Tracheal epithelial cell (primary cell): ENCODE measurements at places on chromosomes 3 and 15. TPM values are rescaled to one million over a fixed set of nuclear protein-coding genes. Genes with fewer than 3 reads are reported as not detected.

Gene PRR23E
- total RNA-seq: not detected in 2 replicates

Gene COL6A5
- not detected in 2 replicates for total RNA-seq

Gene POLG
- total RNA-seq: 120 and 131 TPM in 2 replicates

Gene HTR3E
- not detected in 2 replicates for total RNA-seq

Gene SLITRK3
- not detected in 2 replicates for total RNA-seq

Gene PDCD6IP
- total RNA-seq: 199 and 222 TPM in 2 replicates

Gene GRAMD1C
- total RNA-seq: 1.2 and 1.3 TPM in 2 replicates

Gene CLDN11
- total RNA-seq: 0.43 and 7.5 TPM in 2 replicates

Gene A4GNT
- not detected in 2 replicates for total RNA-seq

Gene ARPP21
- not detected in 2 replicates for total RNA-seq

Gene VWA5B2
- not detected in 2 replicates for total RNA-seq

Gene XCR1
- total RNA-seq: under 0.01 TPM in 1 of 2 replicates, not detected in the other

Gene CCR4
- not detected in 2 replicates for total RNA-seq

Gene LAMB2
- total RNA-seq: 288 and 328 TPM in 2 replicates

Gene H1-8
- not detected in 2 replicates for total RNA-seq

Gene MESP2
- total RNA-seq: 0.48 and 1.3 TPM in 2 replicates

Gene CFAP20DC
- total RNA-seq: 7.7 and 12.8 TPM in 2 replicates

Gene GOLGA6D
- not detected in 2 replicates for total RNA-seq

Gene FGF12
- total RNA-seq: 0.24 TPM in 1 of 2 replicates, not detected in the other

Gene MAP6D1
- total RNA-seq: 1.2 and 2.1 TPM in 2 replicates

Gene HERC2
- total RNA-seq: 18.3 and 31.6 TPM in 2 replicates

Gene AEN
- 36.7 and 55.9 TPM in 2 replicates for total RNA-seq

Gene GP9
- not detected in 2 replicates for total RNA-seq

Gene SHC4
- total RNA-seq: 1.5 and 1.9 TPM in 2 replicates

Gene TGM4
- 0.48 TPM in 1 of 2 replicates, not detected in the other for total RNA-seq

Gene ANKUB1
- 1.3 and 1.4 TPM in 2 replicates for total RNA-seq

Gene PDE8A
- 16.0 and 17.4 TPM in 2 replicates for total RNA-seq

Gene FETUB
- not detected in 2 replicates for total RNA-seq

Gene ZNF80
- not detected in 2 replicates for total RNA-seq

Gene TRPC1
- total RNA-seq: 7.2 and 13.7 TPM in 2 replicates

Gene ZNF660
- total RNA-seq: 1.4 TPM in 1 of 2 replicates, not detected in the other
